ENCODE measurements at places on chromosomes 3 and 15.

DNA sequence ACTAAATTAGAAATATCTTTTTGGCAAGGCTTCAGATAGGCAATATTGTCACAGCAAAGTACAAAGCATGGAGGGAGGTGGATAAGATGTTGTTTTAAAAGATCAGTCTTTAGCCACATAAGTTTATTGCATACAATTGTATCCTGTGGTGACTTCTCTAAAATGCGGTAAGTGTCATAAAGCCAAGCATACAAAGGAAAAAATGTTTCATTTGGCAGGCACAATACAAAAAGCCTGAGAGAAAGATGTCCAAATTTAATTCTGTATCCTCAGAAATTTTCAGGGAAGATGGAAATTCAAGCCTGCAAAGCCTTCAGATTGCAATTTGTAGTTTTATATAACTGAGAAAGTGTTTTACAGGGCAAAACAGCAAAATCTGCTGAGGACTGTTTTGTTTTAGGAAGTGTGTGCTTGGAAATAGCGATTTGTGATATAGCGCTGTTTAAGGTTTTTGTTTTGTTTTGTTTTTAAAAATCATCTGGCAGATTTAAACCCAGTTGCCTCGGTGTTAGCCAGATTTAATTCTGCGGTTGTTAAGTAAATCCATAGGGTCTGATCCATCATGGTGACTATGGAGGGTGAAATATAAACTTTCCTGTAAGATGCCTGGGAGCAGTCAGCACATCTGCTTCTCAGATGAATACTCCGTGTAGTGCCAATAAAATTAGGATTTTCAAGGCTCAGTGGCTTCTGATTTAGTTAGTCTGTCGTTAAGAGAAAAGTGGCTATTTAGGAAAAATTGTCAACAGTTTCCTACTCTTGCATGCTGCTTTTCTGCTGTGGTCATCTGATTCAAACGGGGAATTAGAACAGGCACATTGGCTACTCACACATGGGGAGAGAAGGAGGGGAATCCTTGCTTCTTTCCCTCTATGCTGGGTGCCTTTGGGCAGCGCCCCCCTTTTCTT lies 8.0 kb downstream of the KAT2B start:
- no peak for DNase-seq

GRCh38 chr3:48434591-48435222 lies 4.8 kb upstream of the PLXNB1 start:
- DNase-seq: no peak

DNA sequence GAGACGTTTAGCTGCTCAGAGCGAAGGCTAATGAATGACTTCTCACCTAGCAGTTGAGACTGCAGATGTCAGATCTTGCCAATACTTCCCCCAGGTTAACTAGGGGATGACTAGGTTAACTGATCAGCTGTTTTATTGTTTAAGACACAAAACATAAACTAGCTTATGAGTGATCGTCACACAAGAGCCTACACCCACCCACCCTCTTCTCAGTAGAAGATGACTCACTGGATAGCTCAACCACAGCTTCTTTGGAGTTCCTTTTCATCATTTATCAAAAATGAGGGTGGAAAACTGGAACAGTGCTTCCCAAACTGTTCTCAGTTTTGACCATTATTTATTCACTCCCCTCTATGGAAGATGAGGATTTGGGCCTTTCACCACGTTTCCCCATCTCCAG lies 25.2 kb downstream of the GASK1A start:
- DNase-seq: no peak

GRCh38 chr3:184284696-184285095 lies 8.9 kb downstream of the ECE2 start:
- DNase-seq: no peak

GRCh38 chr15:66085128-66085527 lies 168.4 kb downstream of the MEGF11 start:
- no peak for DNase-seq

GRCh38 chr15:62455441-62455921 lies 290.4 kb upstream of the C2CD4B start:
- no peak for DNase-seq

GRCh38 chr15:52078876-52079700 lies 33.5 kb downstream of the BCL2L10 start:
- DNase-seq: peak; percentile 61

GRCh38 chr15:72306211-72306785 lies 13.7 kb downstream of the CELF6 start:
- peak; percentile 45 for DNase-seq

GRCh38 chr15:88920186-88920891 lies 7.2 kb upstream of the MFGE8 start:
- no peak for DNase-seq

DNA sequence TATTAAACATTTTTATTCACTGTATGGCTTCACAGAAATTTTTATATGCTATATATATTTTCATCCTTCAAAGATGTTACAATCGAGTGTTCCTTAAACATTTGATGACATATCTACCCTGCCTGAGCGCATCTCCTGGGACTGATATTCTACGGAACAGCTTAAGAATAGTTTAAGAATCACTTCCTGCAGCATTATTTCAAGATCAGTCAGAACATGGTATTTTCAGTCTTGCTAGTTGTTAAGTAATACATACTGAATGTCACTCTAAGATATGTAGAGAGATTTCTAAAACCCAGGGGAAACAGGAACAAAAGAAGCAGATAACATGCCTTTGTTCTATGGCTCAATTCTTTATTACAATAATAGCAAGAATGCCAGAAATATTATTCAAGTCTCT lies 8.7 kb downstream of the COL8A1 start:
- DNase-seq: no peak

- no peak for DNase-seq
Measured at GRCh38 chr3:169348929-169349621, 314.4 kb downstream of the MECOM start.

- no peak for DNase-seq
Measured at GRCh38 chr3:67037615-67038014, 39.5 kb downstream of the KBTBD8 start.

- DNase-seq: no peak
Measured at GRCh38 chr15:31358957-31359701, 32.5 kb downstream of the KLF13 start.

GRCh38 chr15:89625716-89626115 lies 29.6 kb downstream of the KIF7 start:
- DNase-seq: no peak

DNA sequence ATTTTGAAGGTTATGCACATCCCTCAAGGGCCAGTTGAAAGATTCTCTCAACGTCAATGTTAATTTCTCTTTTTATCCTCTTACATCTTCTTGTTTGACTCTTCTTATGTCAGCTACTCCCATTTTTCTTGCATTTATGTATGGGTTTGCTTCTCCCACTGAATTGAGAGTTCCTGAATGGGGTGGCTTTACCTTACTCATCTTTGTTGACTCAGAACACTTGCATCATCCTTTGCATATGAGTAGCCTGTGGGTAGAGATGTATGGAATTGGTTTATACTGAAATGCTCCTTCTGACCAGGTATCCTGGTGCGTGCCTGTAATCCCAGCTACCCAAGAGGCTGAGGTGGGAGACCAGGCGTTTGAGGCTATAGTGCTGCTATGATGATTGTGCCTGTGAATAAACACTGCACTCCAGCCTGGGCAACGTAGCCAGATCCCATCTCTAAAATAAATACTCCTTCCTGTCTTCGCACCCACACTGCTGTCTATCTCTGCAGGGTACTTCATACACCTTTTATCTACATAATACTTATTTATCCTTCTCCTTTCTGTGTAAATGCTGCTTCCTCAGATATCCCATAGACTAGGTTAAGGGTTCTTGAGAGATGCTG lies 123.6 kb upstream of the DPH6 start:
- no peak for DNase-seq

- DNase-seq: no peak
Measured at GRCh38 chr3:20046556-20046955, 6.3 kb downstream of the KAT2B start.

GRCh38 chr3:146117406-146118285 lies 43.3 kb downstream of the PLOD2 start:
- DNase-seq: no peak

GRCh38 chr15:98920091-98920880 lies 87.3 kb downstream of the PGPEP1L start:
- no peak for DNase-seq

DNA sequence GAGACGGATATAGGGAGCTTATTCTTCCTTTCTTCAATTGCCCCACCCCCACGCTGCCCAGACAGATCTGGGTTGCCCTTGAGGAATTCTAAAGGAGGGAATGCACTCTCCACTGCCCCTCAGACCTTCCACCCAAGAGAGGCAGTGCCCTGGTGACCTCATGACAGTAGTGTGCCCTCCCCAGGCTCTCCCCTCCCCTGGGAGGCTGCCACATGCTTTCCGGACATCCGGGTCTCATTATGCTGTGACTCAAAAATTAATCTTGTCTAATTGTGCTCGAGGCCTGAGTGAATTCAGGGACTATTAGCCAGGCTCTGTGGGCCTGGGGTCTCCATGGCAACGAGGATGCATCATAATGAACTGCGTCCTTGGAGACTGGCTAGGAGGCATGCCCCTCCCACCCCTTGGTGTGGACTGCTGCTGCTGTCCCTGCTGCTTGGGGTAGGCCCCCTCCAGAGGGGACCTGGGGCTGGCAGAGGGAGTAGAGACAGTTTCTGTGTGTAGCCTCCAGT lies 20.8 kb downstream of the CORO2B start:
- DNase-seq: no peak
